NCI-H1694 (cell line): ENCODE measurements at places on chromosomes 1 and 21.

DNA sequence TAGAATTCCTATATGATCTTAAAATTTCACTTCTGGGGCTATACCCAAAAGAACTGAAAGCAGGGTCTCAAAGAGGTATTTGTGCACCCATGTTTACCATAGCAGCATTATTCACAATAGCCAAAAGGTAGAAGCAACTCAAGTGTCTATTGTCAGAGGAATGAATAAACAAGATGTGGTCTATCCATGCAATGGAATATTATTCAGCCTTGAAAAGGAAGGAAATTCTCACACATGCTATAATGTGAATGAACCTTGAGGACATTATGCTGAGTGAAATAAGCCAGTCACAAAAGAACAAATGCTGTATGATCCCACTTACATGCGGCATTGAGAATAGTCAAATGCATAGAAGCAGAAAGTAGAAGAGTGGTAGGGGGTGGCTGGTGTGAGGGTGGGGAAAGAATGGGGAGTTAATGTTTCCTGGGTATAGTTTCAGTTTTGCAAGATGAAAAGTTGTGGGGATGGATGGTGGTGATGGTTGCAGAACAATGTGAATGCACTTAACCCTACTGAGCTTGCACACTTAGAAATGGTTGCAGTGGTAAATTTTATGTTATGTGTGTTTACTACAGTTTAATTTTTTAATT is 122.4 kb downstream of the TOMM20 start:
- no peak for DNase-seq

DNA sequence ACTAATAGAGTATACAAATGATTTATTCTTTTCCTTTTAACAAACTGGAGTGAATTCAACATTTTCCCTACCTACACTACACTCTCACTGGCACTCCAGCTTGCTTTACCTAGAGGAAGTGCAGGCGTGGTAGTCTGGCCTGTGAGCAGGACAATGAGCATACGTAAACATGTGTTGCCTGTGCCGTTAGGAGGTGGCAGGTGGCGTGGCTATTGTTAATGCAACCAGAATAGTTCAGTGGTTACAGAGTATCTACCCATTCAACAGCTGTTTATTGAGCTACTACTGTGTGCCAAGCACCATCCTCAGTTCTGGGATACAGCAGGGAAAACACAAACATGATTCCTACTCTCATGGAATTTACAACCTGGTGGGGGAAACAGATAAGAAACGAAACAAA is 299.7 kb upstream of the KAZN start:
- DNase-seq: no peak

DNA sequence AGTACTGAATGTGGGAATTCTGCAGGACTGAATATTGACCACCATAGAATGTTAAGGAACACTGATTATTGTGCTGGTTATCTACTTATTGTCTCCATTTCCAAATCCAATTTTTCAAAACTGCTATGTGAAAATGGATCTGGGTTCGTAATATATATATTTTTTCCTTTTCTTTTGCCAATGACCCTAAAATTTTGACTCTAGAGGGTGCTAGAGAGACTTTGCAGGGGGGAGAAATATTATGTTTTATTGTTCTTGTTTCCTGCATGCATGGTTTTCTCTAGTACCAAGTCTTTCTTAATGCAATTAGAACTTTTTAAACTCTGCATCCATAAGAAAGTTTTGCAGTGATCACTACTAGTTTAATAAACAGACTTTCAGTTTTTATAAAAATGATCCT is 1256.9 kb downstream of the BRINP3 start:
- DNase-seq: no peak

- no peak for DNase-seq
These were observed 98.6 kb downstream of the OMA1 start for GRCh38 chr1:58447886-58448285.

DNA sequence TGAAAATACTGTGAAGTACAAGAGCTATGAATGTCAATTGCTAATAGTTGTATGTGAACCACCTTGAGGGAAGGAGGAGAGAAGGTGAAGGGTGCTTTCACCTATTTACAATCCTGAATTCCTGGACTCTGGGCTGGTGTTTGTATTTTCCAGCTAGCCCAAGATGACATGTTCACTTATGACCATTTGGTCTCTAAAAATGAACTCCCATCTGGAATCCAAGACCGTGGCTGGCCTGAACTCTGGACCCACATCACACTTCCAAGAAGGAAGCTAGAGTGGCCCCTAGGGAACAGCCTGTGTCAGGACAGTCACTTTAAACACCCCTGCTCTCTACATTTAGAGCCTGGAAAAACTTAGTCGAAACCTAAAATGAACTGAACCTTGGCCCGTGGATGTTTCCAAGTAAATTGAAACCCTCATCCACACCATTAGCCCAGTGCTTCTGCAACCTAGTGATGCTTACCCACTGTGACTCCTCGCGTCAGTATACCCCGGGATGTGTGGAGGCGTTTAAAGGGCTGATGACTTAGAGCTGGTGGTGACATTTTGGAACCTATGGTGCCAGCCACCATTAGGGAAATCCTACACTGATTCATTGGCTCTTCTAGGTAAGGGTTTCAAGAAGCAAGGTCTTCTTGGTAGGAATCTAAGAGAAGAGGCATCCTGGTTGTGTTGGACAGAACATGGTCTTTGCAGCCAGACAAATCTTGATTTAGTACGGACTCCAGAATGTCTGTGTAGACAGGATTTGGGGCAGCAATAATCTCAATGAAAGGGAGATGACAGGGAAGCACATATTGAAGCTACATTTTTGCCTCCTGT is 171.5 kb upstream of the IRF2BP2 start:
- no peak for DNase-seq

DNA sequence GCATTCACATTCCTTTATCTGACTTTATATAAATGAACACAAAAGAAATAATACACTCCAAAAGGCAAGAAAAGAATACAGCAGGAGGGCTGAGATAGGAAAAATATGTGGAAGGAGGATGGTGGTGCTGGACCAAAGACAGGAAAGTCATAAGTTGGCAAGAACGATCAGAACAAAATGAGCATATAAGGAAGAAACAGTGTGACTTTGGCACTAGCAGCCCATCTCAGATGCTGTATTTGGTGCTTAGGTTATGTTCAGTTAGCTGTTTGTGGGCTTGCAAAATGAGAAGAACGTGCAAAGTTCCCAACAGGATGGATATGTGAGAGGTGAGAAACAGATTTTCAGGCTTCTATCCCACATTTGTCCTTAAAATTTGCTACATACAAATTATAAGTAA is 719.8 kb upstream of the ADGRL4 start:
- no peak for DNase-seq

- DNase-seq: no peak
These were observed 4.8 kb downstream of the FAM3B start for GRCh38 chr21:41321211-41321907.

GRCh38 chr21:35198565-35198964 is 149.5 kb upstream of the RUNX1 start:
- no peak for DNase-seq

- no peak for DNase-seq
These were observed 259.1 kb upstream of the USP24 start for GRCh38 chr1:55474168-55474786.

GRCh38 chr21:42006765-42007164 is 3.4 kb downstream of the ZBTB21 start:
- no peak for DNase-seq

DNA sequence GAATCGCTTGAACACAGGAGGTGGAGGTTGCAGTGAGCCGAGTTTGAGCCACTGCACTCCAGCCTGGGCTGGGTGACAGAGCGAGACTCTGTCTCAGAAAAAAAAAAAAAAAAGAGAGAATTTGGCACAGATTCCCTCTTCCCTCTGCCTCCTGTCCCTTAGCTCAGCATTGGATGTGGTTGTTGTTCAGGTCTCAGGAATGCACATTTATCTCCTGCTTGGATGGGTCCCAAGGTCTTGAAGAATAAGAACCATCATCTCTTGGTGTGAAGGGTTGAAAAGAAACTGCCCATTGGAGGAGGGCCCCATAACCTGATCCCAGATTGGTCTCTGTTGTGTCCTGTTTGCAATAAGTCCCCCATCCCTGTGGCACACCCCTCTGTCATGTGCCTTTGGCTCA is 34.9 kb downstream of the UBIAD1 start:
- DNase-seq: no peak
